Smooth muscle cell of the pulmonary artery (primary cell): ENCODE measurements at places on chromosomes 4 and X. TPM values are rescaled to one million over a fixed set of nuclear protein-coding genes. Genes with fewer than 3 reads are reported as not detected.

The GUCY2F gene
- total RNA-seq, result 0.07 TPM in 1 of 2 replicates, not detected in the other

The TEX11 gene
- total RNA-seq, result not detected in 2 replicates

The SH3RF1 gene
- 34.4 and 38.3 TPM in 2 replicates for total RNA-seq

The PNMA3 gene
- 0.13 and 0.17 TPM in 2 replicates for total RNA-seq

The FHIP1A gene
- 0.07 and 0.66 TPM in 2 replicates for total RNA-seq

The CNKSR2 gene
- total RNA-seq, result 0.66 and 0.85 TPM in 2 replicates

The GLRB gene
- 16.7 and 20.5 TPM in 2 replicates for total RNA-seq

The SLC34A2 gene
- 0.03 TPM in 1 of 2 replicates, not detected in the other for total RNA-seq
